Stomach (tissue), 19 donors: ENCODE measurements at places on chromosomes 16 and 17. TPM values are rescaled to one million over a fixed set of nuclear protein-coding genes. Genes with fewer than 3 reads are reported as not detected.

RANGRF gene
- total RNA-seq = 2.9 TPM

GRCh38 chr17:43924558-43924957, 17.2 kb upstream of the MPP2 start:
- DNase-seq = no peak

- no peak for DNase-seq
Measured at GRCh38 chr16:31696968-31697743, 169.5 kb downstream of the AHSP start.

DOC2A gene
- total RNA-seq = 20.9 TPM

SLC47A1 gene
- total RNA-seq = not detected

DNA sequence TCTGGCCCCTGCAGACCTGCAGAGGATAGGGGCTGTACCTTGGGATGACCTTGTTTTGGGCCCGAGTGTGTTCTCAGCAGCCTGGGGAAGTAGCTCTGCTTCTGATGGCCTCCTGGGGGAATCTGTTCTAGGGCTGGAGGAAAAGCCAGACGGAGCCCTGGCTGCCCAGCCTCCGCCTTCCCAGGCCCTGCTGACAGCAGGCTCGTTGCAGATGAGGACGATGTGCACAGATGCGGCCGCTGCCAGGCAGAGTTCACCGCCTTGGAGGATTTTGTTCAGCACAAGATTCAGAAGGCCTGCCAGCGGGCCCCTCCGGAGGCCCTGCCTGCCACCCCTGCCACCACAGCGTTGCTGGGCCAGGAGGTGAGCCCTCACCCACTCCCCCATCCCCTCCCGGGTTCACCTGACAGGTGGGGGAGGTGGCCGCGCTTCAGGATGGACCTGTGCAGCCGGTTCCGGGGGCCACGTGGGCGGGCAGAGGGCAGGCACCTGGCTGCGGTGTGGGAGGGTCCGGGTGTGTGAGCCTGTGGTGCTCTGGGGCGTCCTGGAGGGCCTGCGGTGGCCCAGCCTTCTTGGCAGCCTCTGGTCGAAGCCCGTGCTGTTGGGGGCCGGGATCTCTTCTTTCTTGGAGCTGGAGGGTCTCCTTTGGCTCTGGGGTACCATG, 4.9 kb downstream of the E4F1 start:
- DNase-seq = no peak

DNA sequence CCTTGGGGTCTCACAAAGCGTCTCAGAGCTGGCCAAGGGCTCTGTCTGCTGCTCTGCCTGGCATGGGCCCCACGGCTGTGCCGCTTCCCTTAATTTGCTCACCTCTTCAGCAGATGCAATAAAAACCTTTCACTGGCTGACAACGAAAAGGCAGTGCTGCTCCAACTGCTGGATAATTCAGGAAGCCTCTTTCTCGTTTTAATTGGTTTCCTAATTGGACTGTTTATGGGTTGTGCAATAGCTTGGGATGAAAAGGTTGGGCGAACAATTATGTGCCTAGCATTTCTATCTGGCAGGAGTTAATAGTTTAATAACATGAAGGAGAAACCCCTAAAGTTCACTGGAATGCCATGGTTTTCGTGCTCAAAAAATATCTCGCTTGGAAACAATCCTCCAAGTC, 234.1 kb upstream of the IRX5 start:
- no peak for DNase-seq
